GM18507 (cell line): ENCODE measurements at places on chromosomes 7 and 10.

- no peak for DNase-seq
Observed at GRCh38 chr7:67636348-67637022, 639.9 kb downstream of the TYW1 start.

DNA sequence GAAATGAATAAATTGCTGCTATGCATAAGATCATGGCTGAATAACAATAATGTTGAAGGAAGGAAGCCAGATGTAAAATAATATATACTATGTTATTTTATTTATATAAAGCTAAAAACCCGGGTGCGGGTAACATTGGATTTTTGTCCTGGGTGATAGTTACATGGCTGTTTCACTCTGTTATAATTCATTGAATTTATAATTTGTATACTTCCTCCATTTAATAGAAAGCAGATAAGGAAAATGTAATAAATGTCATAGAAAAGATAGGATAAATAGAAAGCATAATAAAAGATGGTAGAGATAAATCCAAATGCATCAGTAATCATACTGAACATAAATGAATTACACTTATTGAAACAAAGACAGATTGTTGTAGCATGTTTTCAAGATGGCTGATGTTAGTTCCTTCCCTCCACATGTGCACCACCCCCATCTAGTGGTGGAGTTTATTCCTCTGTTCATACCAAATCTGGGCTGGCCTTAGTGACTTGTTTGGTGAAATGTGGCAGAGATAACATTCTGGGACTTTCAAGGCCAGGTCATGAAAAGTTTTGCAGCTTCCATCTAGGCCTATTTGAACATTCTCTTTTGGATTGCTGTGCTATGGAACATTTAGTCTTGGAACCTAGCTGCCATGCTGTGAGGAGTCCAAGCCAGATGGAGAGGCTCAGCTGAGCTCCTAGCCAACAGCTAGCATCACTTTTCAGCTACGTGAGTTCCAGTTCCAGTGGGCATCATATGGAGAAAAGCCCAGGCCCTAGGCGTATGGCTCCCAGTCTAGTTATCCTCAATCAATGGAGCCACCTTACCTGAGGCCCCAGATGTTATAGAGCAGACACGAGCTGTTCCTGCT lies 46.9 kb downstream of the AHCYL2 start:
- DNase-seq = peak; percentile 17

GRCh38 chr7:28502408-28502807 lies 90.1 kb downstream of the CREB5 start:
- DNase-seq = no peak

GRCh38 chr10:13589316-13589715 lies 2.6 kb downstream of the PRPF18 start:
- DNase-seq = no peak

DNA sequence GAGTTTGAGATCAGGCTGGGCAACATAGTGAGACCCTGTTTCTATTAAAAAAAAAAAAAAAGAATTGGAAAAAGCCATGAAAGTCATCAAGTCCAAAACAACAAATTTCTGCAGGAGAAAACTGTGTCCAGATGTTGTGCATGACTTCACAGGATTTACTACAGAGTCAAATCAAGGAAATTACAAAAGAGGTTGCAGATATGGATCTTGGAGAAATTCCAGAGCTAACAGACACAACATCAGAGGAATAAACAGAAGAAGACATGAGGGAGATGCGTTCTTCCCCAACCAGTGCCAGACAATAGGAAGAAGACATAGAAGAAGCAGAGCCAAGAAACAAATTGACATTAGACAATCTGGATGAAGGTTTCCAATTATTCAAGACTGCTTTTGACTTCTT lies 24.3 kb upstream of the KCNIP2 start:
- DNase-seq = no peak

DNA sequence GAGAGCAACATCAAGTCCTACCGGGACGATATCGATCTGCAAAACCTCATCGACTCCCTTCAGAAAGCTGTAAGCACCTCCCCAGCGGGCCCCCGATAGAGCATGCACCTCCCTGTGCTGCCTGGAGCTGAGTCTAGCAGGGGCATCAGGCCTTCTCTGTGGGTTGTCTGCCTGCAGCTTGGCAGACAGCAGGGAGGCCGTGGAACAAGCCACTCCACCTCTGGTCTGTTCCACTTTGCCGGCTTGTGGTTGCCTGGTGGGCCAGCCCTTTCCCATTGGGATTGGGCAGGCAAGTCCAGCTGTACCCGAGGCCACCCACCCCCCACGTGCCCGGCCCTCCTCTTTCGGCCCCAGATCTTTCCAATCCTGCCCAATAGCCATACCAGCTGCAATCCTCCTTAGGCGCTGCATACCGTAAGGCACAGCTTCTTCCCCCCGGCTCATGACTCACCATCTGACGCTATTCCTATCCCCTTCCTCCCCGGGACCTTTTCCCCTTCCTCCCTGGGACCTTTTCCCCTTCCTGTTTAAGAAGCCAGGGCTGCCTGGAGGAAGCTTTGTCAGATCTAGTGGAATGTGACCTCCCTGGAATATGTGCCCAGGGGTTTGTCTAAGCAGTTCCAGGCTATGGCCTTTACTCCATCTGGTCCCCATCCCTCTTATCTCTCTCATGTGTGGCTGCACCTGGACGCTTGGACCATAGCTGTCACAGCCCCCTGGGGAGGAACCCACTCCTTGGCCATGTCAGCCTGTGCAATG lies 28.1 kb upstream of the SH2D4B start:
- no peak for DNase-seq
